ENCODE measurements at places on chromosomes 12 and 14. TPM values are rescaled to one million over a fixed set of nuclear protein-coding genes. Genes with fewer than 3 reads are reported as not detected.

DNA sequence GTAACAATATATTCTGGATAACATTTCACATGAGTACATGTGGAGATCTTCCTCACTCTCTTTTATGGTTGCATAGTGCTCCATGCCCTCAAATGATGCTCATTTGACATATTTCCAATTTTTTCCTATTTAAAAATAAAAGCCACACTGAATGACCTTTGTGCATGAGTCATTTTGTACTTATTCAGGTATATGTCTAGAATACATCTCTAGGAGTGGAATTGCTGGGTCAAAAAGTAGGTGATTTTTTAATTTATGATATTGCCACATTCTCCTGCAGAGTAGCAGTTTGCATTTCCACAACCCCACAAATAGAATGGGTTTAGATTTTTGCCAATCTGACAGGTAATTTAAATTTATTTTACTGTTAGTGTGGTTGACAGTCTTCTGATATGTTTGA lies 104.8 kb downstream of the RPAP3 start:
- no peaks in the 10 kb centered on the region for H3K4me1 ChIP-seq
- no peak overlapping the region for H3K27ac ChIP-seq
- no peak for DNase-seq
- H3K36me3 ChIP-seq = no peaks in the 10 kb centered on the region
- no peak overlapping the region for H3K4me3 ChIP-seq

The OVCH1 gene
- 0.51 TPM for total RNA-seq

GRCh38 chr12:72330301-72330700 lies 58.1 kb downstream of the TRHDE start:
- H3K27me3 ChIP-seq = no peaks in the 10 kb centered on the region
- H3K4me1 ChIP-seq = no peaks in the 10 kb centered on the region
- H3K4me3 ChIP-seq = no peak overlapping the region

The ATP23 gene
- 8.5 TPM for total RNA-seq

DNA sequence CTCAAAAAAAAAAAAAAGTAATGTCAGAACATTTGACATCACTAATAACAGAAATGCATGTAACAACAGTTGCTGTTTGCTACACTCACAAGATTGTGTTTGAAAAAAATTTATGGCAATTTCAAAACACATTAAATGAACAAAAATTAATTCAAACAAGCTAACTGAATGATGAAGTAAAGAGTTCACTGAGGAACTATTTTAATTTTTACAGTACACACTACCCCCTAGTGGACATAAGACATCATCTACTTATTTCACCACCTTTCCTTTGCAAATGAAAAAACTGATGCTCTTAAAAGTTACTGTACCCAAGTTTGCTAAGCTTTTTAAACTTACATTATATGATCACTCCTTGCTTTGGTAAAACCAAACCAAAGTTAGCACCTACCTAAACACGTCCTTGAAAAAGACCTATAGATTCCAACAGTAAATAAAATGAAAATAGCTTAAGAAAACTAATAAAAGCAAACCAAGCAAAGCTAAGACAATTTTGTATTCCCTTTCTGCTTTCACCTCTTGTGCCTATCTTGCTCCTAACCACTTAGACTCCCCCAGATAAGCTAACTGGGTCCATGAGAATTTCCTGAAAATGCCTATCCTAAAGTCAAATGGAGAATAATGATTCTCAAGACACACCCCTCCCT lies 22.2 kb downstream of the UBE2N start:
- DNase-seq = peak; percentile 55
- H3K36me3 ChIP-seq = no peaks in the 10 kb centered on the region
- peaks cover 11% of the 10 kb centered on the region for H3K4me1 ChIP-seq
- H3K27me3 ChIP-seq = no peaks in the 10 kb centered on the region
- H3K4me3 ChIP-seq = no peak overlapping the region

The PAH gene
- total RNA-seq = not detected

DNA sequence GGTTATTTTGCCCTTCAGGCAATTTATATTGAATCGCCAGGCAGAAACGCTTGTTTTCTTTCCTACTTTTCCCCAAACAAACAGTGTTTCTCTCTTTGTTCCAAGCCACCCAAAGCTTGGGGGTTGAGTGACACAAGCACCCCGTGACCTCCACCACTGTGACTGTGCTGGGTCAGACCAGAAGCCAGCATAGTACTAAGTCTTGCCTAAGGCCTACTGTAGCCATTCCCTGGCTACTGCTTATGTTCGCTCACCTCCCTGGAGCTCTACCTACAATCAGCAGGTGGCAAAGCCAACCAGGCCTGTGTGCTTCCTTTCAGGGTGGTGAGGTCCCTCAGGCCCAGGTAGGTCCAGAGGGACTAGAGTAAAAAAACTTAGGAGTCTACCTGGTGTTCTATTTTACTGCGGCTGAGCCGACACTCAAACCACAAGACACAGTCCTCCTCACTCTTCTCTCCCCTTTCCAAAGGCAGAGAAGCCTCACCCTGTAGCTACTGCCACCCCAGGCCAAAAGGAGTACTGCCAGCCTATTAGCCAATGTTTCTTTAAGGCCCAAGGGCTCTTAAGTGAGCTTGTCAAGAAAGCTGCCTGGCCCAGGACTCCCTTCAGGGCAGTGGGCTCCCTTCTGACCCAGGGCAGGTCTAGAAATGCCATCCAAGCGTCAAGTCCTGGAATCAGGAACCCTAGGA lies 411.8 kb upstream of the MIS18BP1 start:
- H3K4me3 ChIP-seq = no peak overlapping the region
- no peaks in the 10 kb centered on the region for H3K4me1 ChIP-seq
- no peak for DNase-seq
- no peaks in the 10 kb centered on the region for H3K27me3 ChIP-seq
- H3K36me3 ChIP-seq = no peaks in the 10 kb centered on the region
- no peak overlapping the region for H3K27ac ChIP-seq

DNA sequence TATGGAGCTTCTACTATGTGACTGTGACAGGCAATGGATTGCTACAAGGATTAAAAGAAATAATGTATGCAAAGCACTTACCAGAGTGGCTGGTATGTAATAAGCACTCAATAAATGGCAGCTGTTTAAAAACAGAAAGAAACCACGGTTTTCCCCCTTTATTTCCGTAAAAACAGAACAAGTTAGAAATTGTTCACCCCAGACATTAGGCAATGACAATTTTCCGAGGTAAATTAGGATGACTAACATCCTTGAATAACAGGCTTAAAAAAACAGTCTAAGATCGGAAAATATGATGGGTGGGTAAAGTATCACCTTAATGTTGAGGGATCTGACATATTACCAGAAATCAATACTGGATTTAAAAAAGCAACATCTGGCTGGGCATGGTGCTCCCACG lies 20.9 kb upstream of the CNIH1 start:
- no peaks in the 10 kb centered on the region for H3K36me3 ChIP-seq
- H3K4me1 ChIP-seq = no peaks in the 10 kb centered on the region
- no peak overlapping the region for H3K4me3 ChIP-seq
- no peak overlapping the region for H3K27ac ChIP-seq
- no peaks in the 10 kb centered on the region for H3K27me3 ChIP-seq

GRCh38 chr12:31005944-31006361 lies 67.7 kb upstream of the DDX11 start:
- no peak overlapping the region for H3K4me3 ChIP-seq
- no peaks in the 10 kb centered on the region for H3K4me1 ChIP-seq
- no peaks in the 10 kb centered on the region for H3K27me3 ChIP-seq
- DNase-seq = peak; percentile 79

The POTEG gene
- total RNA-seq = not detected

The DNAH10 gene
- total RNA-seq = 0.33 TPM

The GZMB gene
- not detected for total RNA-seq

The EIF2S3B gene
- 1.8 TPM for total RNA-seq

DNA sequence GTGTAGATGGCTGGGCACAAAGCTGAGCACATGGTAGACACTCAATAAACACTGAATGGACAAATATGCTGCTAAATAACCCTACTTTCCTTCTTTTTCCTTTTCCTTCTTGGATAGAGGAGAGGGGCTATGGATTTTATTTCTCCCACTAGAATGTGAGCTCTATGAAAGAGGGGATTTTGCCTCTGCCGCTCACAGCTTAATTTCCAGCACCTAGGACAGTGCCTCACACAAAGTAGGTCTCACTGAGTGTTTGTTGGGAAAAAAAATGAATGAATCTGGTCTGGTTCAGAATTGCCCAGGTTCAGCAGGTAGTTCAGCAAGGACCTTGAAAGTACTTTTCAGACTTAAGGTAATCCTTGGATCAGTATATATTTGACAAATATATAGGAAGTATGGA lies 65.5 kb downstream of the WSCD2 start:
- no peaks in the 10 kb centered on the region for H3K36me3 ChIP-seq
- no peak overlapping the region for H3K4me3 ChIP-seq
- H3K27ac ChIP-seq = no peak overlapping the region
- no peaks in the 10 kb centered on the region for H3K27me3 ChIP-seq
- DNase-seq = no peak

- no peaks in the 10 kb centered on the region for H3K27me3 ChIP-seq
- H3K4me3 ChIP-seq = no peak overlapping the region
- H3K4me1 ChIP-seq = no peaks in the 10 kb centered on the region
- DNase-seq = no peak
- H3K36me3 ChIP-seq = no peaks in the 10 kb centered on the region
Observed at GRCh38 chr14:103891667-103892215, 36.5 kb upstream of the TDRD9 start.

DNA sequence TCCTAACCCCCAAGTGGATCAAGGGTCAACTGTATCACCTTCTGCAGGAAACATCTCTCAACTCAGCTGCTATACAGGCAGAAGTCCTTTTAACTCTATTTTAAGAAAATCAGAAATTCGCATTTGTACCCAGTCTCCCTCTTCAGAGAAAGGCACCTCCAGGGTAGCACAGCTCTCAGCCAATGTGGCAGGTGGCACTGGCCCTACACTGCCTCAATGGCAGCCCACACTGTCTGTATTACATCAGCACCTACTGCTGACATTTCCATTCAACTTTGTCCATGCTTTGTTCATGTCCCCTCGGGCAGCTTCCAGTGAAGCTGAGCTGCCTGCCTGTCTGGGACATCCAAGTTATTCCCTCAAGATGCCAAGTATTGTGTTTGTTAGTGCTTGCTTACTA lies 8.8 kb downstream of the SPTSSA start:
- no peaks in the 10 kb centered on the region for H3K4me1 ChIP-seq
- no peak overlapping the region for H3K27ac ChIP-seq
- H3K36me3 ChIP-seq = peaks cover 2% of the 10 kb centered on the region
- H3K27me3 ChIP-seq = no peaks in the 10 kb centered on the region
- DNase-seq = no peak
- H3K4me3 ChIP-seq = no peak overlapping the region

GRCh38 chr14:64244279-64244678 lies 49.9 kb downstream of the ESR2 start:
- DNase-seq = peak; percentile 35
- no peaks in the 10 kb centered on the region for H3K36me3 ChIP-seq
- H3K4me3 ChIP-seq = no peak overlapping the region

DNA sequence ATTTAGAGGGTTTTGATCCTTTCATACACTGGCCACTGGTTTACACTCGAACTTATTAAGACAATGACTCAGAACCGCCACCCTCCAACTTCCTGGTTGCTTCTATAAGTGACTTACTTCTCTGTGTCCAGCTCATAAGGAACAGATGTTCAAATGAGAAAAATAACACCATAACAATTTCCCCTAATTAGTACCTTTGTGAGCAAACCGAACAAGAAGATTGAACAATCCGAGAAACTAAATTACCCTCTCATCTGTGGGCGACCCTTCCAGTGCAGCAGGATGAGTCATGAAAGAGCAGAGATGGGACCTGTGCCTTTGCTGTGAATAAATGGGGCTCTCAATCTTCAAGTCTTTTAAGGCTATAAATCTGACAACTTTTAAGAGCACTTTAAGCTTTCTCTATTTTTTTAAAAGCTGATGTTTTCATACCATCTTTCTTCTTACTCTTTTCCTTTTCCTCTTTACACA lies 146.8 kb upstream of the RASSF8 start:
- DNase-seq = peak; percentile 76
- H3K36me3 ChIP-seq = no peaks in the 10 kb centered on the region
- H3K4me1 ChIP-seq = no peaks in the 10 kb centered on the region
- H3K27me3 ChIP-seq = no peaks in the 10 kb centered on the region
- no peak overlapping the region for H3K4me3 ChIP-seq
- H3K27ac ChIP-seq = no peak overlapping the region

The IL31 gene
- total RNA-seq = not detected

DNA sequence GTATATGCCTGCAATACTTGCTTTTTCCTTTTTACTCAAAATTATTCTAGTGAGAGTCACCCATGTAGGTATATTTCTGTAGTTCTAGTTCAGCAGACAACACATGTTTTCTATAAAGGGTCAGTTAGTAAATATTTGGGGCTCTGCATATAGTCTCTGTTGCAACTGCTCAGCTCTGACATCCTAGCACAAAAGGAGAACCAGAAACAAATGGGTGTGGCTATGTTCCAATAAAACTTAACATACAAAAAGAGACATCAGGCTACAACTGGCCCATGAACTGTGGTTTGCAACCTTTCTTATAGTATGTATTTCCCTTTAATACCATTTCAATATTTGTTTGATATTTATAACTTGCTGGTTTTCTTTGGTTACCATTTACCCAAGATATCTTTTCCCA lies 11.9 kb downstream of the NT5DC3 start:
- H3K36me3 ChIP-seq = no peaks in the 10 kb centered on the region
- H3K27ac ChIP-seq = no peak overlapping the region
- DNase-seq = no peak
- no peaks in the 10 kb centered on the region for H3K27me3 ChIP-seq
- H3K4me1 ChIP-seq = no peaks in the 10 kb centered on the region

The PDE3A gene
- 0.26 TPM for total RNA-seq

- no peaks in the 10 kb centered on the region for H3K36me3 ChIP-seq
- H3K4me1 ChIP-seq = peaks cover 23% of the 10 kb centered on the region
- H3K27me3 ChIP-seq = no peaks in the 10 kb centered on the region
Observed at GRCh38 chr12:58361056-58361455, 419.7 kb downstream of the ATP23 start.

The SLC25A47 gene
- total RNA-seq = under 0.01 TPM

All from fibroblast of lung (primary cell).